ENCODE measurements at places on chromosomes 4 and X.
A peak's percentile ranks its signal among the peaks of the same experiment; 100 is the strongest.

GRCh38 chr4:2800691-2801596 lies 8.1 kb downstream of the SH3BP2 start:
- peak; percentile 54 for DNase-seq

- no peak for DNase-seq
Observed at GRCh38 chr4:10022346-10023049, 1.2 kb upstream of the SLC2A9 start.

DNA sequence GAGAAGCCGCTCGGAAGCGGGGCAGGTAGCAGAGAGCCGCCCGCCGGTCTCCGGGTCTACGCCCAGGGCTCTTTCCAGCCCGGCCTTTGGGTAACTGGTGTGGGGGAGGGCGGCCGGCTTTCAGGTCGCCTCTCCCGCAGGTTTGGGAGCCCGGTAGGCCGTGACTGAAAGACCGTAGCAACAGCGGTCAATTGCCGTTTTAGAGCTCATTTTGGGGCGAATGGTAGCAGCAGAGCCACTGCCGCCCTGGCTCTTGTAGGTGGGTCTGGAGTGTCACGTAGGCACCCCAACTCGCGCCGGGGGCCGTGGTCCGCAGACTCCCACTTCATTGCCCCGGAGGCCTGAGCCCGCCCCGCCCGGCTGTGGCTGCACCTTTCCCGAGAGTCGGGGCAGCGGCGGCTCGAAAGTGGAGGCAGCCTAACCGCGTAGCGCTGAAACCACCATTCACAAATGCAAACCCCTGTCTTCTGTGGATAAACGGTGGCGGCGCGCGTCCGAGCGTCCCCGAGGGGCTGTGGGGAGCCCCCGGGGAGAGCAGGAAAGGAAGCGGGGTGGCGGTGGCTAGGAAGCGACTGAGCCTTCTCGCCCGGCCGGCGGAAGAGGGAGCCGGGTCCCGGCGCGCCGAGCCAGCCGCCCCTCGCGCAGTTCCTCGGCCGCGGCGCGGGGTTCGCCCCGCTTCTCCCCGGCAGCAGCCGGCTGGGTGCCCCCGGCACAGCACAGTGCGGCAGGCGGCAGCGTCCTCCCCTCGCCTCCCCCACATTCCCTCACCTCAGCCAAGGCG lies 2185.1 kb upstream of the TENM3 start:
- peak; percentile 34 for DNase-seq

- DNase-seq: no peak
Observed at GRCh38 chr4:78656968-78657445, 105.4 kb downstream of the ANXA3 start.

DNA sequence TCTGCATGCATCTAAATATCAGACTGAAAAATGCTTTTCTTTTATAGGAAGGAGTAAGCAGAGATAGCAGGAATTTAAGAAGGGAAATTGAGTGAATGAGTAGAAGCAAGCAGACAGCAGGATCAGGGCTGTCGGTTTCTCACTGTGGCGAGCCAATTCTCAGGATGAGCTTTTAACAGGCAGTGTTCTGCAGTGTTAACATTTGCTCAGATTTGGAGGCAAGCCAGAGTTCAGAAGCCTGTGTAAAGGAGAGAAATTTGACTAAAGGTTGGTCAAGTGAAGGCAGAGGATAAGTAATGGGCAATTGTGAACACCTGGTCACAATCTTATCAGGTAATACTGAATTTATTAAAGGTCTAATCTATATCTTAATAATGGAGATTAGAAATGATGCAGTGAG lies 133.3 kb upstream of the MAGEB16 start:
- no peak for DNase-seq

DNA sequence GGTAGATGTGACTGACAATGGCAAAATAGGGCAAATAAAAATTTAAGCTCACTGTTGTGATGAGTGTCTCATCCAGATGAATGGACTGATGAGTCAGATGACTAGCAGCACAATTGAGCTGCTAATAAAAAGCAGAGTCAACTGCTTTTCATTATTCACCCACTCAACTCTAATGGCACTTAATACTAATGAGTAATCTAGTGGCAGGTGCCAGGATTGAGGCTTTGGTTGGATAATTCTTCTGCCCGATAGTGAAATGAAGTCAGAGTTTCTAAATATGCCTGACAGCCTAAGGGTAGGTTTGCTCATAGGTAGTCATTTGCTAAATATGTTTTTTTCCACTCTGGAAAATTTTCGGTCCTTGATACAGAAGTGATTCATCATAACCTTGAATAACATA lies 10.4 kb downstream of the OGT start:
- DNase-seq: no peak

DNA sequence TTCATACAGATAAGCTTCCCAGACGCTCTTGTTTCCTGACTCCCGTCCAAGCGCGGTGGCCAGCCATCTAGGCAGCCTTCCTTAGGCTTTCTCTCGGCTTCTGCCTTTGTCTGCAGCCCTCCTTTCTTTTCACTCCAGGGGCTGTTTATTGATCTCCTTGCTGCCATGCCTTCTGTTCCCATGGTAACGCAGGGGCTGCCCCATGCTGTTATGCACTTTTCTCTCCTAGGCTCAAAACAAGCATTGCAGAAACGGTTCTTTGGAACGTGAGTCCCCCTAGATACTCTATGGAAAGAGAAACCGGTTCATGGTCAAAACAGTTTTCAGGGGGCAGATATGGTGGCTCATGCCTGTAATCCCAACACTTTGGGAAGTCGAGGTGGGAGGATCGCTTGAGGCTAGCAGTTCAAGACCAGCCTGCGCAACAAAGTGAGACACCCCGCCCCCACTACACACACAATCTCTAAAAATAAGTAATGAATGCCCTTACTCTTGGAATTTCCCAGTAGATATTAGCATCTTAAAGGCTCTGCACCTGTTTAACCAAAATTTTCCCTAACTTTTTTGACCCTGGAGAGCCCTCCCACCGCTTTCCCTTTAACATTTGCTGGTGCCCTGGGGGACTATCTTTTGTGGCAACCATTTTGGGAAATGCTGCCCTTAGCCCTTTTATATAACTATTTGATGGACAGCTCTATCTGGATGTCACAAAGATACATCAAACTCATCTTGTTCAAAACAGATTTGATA lies 53.9 kb upstream of the ZNF157 start:
- DNase-seq: no peak

- DNase-seq: no peak
Observed at GRCh38 chr4:78417603-78418002, 134.0 kb upstream of the ANXA3 start.

DNA sequence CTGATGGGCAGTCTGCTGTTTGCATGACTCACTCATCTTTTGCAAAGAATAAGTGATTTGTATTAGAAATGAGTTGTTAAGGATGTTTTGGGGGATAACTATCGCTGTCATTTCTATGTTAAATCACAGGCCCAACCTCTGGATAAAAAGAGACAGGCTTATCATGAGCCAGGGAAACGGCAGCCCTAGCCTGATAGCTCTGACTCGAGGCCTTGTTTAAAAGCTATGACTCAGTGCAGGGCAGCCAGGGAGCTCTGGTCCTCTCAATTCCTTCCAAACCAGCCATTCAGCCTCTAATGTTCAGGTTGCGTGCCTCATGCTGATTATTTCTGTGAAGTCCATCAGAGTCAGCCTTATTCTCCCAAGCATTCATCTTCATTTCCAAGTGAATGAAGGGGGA lies 305.9 kb upstream of the HAND2 start:
- DNase-seq: no peak

DNA sequence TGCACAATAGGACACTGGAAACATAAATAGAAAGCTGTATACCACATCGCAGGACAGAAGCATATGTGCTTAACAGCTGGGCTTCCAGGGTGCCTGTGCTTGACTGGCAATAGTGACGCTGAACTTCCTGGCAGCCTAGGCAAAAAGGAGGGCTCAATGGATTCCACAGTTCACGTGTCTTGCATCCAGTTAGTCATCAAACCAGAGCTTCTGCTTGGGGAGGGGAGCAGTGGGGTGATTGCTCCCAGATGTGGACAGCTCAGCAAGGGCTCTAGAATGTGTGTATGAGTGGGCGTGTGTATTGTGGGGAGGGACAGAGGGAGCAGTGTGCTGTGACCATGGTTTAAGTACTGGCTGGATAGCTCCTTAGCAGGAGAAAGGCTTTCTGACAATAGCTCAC lies 2.3 kb downstream of the PRRG3 start:
- no peak for DNase-seq

DNA sequence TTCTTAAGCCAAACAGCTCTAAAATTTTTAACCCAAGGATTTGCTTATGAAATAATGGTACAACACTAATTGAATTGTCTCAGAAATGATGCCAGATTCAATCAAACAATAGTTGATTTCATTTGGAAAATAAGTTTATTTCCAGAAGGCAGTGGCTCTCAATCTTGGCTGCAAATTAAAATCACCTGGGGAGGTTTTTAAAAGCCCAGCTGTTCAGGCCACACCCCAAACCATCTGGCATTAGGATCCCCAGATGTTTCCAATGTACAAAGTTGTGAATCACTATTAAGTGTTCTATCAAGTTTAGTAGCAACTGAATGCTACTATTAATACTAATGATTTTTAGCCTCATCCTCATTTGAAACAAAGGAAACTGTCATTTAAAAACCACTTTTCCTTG lies 22.2 kb downstream of the TMEM184C start:
- DNase-seq: no peak

DNA sequence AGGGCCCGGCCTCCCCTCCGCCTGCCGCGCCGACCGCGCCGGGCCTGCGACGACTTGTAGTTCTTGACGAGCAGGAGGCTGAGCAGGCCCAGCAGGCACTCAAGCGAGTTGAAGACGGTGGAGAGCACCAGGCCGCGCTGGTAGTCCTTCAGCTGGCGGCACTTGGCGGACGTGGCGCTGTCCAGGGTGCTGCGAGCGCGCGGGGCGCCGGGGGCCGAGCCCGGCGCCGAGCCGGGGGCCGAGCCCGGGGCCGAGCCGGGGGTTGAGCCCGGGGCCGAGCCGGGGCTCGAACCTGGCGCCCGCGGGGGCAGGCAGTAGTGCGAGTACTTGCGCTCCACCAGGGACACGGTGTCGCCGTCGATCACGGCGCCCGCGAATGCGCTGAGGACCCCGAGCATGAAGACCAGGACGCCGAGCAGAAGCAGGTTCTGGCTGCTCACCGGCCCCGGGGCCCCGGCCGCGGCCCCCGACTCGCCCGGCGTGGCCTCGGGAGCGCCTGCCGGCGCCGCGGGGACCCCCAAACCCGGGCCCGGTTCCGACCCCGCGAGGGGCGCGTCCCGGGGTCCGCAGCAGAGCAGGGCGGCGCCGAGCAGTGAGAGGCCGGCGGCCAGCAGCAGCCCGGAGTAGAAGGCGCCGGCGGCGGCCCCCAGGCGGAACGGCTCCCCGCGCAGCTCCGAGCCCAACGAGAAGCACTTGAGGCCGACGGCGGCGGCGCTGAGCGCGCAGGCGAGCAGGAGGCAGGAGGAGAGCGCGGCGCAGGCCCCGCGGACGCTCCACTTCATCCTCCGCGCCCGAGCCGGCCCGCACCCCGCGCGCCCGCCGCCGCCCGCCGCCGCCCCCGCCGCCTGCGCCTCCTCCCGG lies 584 bp downstream of the TMEM271 start:
- DNase-seq: no peak

Measured in nucleus accumbens (tissue), 56 donors.